ENCODE measurements at places on chromosomes 1 and 21.

DNA sequence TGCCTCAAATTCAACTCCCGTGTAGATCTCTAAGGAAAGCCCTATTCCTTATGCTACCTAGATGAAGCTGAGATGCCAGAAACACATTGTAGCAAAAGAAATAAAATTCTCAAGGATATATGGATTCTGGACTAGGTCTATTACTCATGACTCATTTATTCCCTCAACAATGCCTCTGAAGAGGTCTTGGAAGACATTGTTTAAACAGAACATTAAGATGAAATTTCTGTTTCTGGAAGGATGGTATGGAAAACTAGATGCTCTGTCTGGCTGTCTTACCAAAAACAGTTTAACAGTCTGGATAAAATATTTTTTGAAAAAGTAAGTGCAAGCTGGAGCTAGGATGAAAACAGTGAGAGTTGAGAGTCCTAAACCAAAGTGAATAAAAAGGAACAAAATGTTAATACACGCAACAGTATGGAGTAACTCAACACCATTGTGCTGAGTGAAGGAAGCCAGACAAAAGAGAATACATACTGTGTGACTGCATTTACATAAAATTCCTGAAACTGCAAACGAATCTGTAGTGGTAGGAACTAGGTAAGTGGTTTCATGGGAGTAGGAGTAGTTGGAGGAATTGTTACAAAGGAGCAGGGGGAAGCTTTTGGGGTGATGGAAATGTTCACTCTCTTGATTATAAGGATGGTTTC is 59.3 kb upstream of the GNG12 start:
- DNase-seq = no peak

DNA sequence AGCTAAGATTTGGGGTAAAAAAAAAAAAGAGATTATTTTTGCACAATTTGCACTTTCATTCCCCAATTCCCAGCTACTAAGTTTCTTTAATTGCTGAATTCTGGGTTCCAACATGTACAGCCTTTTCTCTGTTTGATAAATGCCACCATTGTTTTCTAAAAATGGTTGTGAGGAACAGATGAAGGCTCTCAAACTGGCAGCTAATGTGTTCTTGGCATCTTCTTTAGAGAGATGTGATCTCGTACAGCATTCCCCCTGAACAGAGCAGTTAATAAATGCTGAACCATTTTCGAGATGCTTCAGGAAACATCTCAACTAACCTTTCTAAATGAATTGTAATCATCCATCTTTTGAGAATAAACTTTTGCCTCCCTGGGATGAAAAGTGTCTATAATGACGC is 107.9 kb upstream of the DYNLT5 start:
- DNase-seq = no peak

GRCh38 chr1:220979371-220979770 is 100.1 kb downstream of the HLX start:
- no peak for DNase-seq

DNA sequence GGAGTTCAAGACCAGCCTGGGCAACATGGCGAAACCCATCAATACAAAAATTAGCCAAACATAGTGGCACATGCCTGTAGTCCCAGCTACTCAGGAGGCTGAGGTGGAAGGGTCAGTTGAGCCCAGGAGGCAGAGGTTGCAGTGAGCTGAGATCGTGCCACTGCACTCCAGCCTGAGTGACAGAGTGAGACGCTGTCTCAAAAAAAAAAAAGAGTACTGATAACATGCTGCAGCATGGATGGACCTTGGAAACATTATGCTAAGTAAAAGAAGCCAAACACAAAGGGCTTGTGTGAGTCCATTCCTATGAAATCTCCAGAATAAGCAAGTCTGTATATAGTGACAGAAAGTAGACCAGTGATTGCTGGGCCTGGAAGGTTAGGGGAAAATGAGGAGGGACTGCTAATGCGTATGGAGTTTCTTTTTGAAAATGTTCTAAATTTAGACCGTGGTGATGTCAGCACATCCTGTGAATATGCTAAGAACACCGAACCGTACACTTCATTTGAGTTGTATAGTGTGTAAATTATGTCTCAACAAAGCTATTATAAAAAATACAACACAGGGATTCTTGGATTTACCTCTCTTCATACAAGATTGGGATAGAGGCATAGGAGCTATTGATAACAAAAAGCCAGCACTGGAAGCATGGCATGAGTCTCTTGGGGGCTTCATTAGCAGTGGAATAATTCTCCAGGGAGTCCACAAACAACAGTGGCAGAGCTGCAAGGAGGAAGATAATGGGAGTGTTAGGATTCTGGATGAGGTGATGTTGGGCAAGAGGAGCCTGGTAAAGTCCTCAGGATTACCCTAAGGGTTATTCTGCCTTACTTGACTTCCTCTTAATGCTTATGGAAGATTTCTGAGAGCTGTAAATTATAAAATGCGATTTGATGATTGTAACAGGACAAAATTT is 73.5 kb downstream of the TTC3 start:
- DNase-seq = no peak

GRCh38 chr1:116918714-116919357 is 9.1 kb downstream of the PTGFRN start:
- DNase-seq = no peak

- no peak for DNase-seq
Measured at GRCh38 chr1:113813218-113813617, 942 bp upstream of the RSBN1 start.

GRCh38 chr1:174258148-174258550 is 98.8 kb downstream of the RABGAP1L start:
- DNase-seq = no peak
